ENCODE measurements at places on chromosomes 6 and 20. TPM values are rescaled to one million over a fixed set of nuclear protein-coding genes. Genes with fewer than 3 reads are reported as not detected.
A peak's percentile ranks its signal among the peaks of the same experiment; 100 is the strongest.

The NELFCD gene
- 72.6 TPM for polyA plus RNA-seq

DNA sequence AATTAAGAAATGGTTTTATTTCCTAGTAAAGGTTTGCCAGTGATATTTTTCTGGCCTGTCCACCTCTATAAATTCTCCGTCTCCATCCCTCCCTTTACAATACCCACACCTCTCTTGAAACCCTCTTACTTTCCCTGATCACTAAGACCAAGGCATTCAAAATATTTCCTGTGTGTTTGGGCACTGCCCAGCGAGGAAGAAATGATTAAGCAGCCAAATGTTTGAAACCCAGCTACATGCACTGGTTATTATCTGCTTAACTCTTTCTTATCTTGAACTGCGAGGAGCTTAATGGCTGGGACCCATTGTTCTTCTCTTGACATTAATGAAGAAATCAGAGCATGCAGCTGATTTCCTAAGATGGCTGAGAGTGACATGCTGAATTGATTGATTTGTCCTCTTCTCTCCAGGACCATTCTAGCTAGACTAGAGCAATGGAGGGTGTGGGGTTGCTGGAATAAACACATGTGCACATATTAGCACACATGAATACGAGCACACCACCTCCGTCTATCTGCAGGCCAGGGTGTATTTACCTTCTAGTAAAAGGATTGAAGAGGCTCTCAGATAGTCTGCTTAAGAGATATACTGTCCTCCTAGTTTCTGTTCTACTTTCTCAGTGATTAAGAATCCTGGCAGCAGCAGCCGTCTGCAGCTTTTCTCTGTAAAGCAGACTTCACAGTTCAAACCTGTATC, 46.1 kb upstream of the PRDM1 start:
- no peaks in the 10 kb centered on the region for H3K4me1 ChIP-seq
- no peak overlapping the region for H3K27ac ChIP-seq
- no peaks in the 10 kb centered on the region for H3K27me3 ChIP-seq
- DNase-seq: no peak
- no peaks in the 10 kb centered on the region for H3K36me3 ChIP-seq
- no peak overlapping the region for H3K4me3 ChIP-seq

- no peak overlapping the region for H3K4me3 ChIP-seq
- no peak overlapping the region for H3K27ac ChIP-seq
- no peaks in the 10 kb centered on the region for H3K4me1 ChIP-seq
- no peaks in the 10 kb centered on the region for H3K36me3 ChIP-seq
- DNase-seq: no peak
- H3K27me3 ChIP-seq: no peaks in the 10 kb centered on the region
These were observed 39.2 kb upstream of the MMS22L start for GRCh38 chr6:97322226-97322625.

DNA sequence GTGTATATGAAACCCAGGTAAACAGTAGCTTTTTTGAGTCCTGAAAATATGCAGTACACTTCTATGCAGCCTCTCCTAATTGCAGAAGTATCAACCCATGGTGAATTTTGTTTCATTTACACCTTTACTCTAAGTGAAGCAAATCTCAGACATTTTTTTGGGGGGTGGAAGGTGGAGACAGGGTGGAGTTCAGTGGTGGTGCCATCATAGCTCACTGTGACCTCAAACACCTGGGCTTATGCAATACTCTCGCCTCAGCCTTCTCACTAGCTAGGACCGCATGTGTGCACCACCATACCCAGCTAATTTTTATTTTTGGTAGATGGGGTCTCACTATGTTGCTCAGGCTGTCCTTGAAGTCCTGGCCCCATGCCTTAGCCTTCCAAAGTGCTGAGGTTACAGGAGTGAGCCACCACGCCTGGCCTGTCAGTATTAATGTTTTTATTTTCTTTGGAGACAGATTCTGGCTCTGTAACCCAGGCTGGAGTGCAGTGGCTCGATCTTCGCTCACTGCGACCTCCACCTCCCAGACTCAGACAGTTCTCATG, 80.3 kb downstream of the JARID2 start:
- no peak overlapping the region for H3K4me3 ChIP-seq
- peaks cover 57% of the 10 kb centered on the region for H3K4me1 ChIP-seq
- H3K36me3 ChIP-seq: no peaks in the 10 kb centered on the region
- no peak for DNase-seq
- H3K27me3 ChIP-seq: no peaks in the 10 kb centered on the region

DNA sequence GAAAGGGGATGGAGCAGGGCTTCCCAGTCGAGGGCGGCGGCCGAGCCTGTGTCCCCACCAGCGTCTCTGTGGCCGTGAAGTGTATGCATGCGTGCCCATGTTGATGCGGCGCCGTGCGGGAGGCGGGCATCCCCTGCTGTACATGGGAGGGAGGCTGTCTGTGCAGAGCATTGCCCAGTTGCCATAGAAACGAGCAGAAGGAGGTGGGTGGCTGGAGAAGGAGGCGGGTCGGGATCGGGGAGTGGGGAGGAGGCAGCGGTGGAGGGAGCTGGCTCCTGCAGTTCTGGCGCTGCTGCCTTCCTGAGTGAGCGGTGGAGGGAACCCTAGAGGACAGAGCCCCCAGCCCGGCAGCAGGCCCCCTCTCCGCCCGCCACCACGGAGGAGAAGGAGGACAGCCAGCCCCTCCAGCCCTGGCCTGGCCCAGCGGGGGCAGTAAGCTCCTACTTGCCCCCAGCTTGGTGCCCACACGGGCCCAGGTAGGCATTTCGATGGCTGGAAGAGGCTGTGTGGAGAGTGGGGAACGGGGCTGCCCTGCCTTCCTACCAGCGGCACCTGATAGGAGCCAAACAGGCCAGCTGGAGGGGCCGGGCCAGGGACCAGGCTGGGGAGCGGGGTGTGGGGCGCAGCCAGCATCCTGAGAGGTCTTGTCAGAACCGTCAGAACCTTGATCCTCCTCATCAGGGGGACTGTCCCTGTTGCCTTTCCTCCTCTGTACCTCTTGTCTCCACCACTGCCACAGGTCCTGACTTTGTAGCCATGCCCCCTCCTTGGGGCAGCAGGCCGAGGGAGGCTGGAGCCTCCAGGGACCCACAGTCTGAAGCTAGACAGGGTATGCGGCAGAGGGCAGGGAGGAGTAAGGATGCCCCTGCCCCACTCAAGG, 41.3 kb downstream of the SPDEF start:
- no peak overlapping the region for H3K4me3 ChIP-seq
- H3K27me3 ChIP-seq: no peaks in the 10 kb centered on the region
- H3K4me1 ChIP-seq: no peaks in the 10 kb centered on the region
- DNase-seq: no peak
- no peak overlapping the region for H3K27ac ChIP-seq
- no peaks in the 10 kb centered on the region for H3K36me3 ChIP-seq

GRCh38 chr6:40482532-40482931, 104.6 kb downstream of the LRFN2 start:
- H3K27me3 ChIP-seq: no peaks in the 10 kb centered on the region
- H3K4me3 ChIP-seq: no peak overlapping the region
- DNase-seq: no peak
- H3K27ac ChIP-seq: no peak overlapping the region
- no peaks in the 10 kb centered on the region for H3K36me3 ChIP-seq
- peaks cover 10% of the 10 kb centered on the region for H3K4me1 ChIP-seq

GRCh38 chr6:2891768-2892170, 11.3 kb downstream of the SERPINB9 start:
- peaks cover 59% of the 10 kb centered on the region for H3K36me3 ChIP-seq
- H3K4me3 ChIP-seq: no peak overlapping the region
- peaks cover 55% of the 10 kb centered on the region for H3K4me1 ChIP-seq
- peak; percentile 79 for DNase-seq
- H3K27me3 ChIP-seq: no peaks in the 10 kb centered on the region

Data from CD4-positive, alpha-beta memory T cell (primary cell).